ENCODE measurements at places on chromosomes 6 and 20. TPM values are rescaled to one million over a fixed set of nuclear protein-coding genes. Genes with fewer than 3 reads are reported as not detected.

DNA sequence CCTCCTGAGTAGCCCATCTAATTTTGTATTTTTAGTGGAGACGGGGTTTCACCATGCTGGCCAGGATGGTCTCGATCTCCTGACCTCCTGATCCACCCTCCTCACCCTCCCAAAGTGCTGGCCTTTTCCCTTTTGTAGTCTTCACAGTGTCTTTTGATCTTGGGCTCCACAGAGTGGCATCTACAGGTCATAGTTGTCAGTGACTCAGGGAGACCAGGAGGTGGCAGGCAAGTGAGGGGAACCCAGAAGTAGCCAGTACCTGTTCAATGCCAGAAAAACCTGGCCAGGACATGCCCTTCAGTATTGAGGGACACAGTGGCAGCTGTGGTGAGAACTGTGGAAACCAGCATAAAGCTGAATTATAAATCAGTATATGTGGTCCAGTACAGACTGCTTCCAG is 19.6 kb downstream of the RPP21 start:
- H3K27me3 ChIP-seq: peaks cover 69% of the 10 kb centered on the region
- H3K27ac ChIP-seq: no peak overlapping the region
- DNase-seq: no peak
- H3K36me3 ChIP-seq: no peaks in the 10 kb centered on the region
- H3K4me3 ChIP-seq: no peak overlapping the region

- no peak overlapping the region for H3K27ac ChIP-seq
- H3K27me3 ChIP-seq: peaks cover 46% of the 10 kb centered on the region
- DNase-seq: no peak
- no peaks in the 10 kb centered on the region for H3K36me3 ChIP-seq
- no peak overlapping the region for H3K4me3 ChIP-seq
- H3K4me1 ChIP-seq: no peaks in the 10 kb centered on the region
Observed at GRCh38 chr20:48467622-48468021, 360.2 kb downstream of the PREX1 start.

GRCh38 chr20:63442100-63442493 is 30.4 kb downstream of the KCNQ2 start:
- H3K4me3 ChIP-seq: no peak overlapping the region
- no peaks in the 10 kb centered on the region for H3K36me3 ChIP-seq
- H3K27me3 ChIP-seq: no peaks in the 10 kb centered on the region
- DNase-seq: peak; percentile 65
- no peaks in the 10 kb centered on the region for H3K4me1 ChIP-seq

DNA sequence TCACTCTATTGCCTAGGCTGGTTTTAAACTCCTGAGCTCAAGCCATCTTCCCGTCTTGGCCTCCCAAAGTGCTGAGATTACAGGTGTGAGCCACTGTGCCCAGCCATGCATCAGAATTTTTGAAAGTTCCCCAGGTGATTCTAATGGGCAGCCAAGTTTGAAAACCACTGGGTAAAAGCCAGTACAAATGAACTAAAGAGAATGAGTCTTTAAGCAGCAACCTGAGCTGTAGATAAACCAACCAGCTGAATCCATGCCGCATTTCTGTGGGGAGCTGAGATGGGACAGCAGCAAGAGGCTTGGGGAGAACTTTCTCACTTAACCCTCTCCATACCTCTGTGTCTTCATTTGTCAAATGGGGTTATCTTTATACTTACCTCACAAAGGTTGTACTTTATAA is 67.5 kb downstream of the VEGFA start:
- H3K4me1 ChIP-seq: no peaks in the 10 kb centered on the region
- H3K36me3 ChIP-seq: no peaks in the 10 kb centered on the region
- DNase-seq: no peak
- no peak overlapping the region for H3K4me3 ChIP-seq
- no peaks in the 10 kb centered on the region for H3K27me3 ChIP-seq

- H3K36me3 ChIP-seq: no peaks in the 10 kb centered on the region
- no peak for DNase-seq
- no peak overlapping the region for H3K27ac ChIP-seq
- H3K27me3 ChIP-seq: no peaks in the 10 kb centered on the region
- H3K4me1 ChIP-seq: no peaks in the 10 kb centered on the region
Observed at GRCh38 chr6:149903938-149904611, 6.2 kb upstream of the RAET1E start.

GRCh38 chr6:108106261-108106660 is 31.7 kb upstream of the OSTM1 start:
- no peaks in the 10 kb centered on the region for H3K36me3 ChIP-seq
- no peak overlapping the region for H3K4me3 ChIP-seq
- H3K4me1 ChIP-seq: no peaks in the 10 kb centered on the region
- H3K27me3 ChIP-seq: peaks cover 11% of the 10 kb centered on the region

DNA sequence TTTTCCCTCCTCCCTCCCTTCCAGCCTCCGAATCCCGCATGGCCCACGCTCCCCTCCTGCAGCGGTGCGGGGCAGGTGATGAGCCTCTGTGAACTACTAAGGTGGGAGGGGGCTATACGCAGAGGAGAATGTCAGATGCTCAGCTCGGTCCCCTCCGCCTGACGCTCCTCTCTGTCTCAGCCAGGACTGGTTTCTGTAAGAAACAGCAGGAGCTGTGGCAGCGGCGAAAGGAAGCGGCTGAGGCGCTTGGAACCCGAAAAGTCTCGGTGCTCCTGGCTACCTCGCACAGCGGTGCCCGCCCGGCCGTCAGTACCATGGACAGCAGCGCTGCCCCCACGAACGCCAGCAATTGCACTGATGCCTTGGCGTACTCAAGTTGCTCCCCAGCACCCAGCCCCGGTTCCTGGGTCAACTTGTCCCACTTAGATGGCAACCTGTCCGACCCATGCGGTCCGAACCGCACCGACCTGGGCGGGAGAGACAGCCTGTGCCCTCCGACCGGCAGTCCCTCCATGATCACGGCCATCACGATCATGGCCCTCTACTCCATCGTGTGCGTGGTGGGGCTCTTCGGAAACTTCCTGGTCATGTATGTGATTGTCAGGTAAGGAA is at the start of gene OPRM1:
Gene OPRM1 (plus strand): TSS at position 10 of the 612 bp plus-strand sequence. CDS start 305 bp downstream, at position 315.
- no peaks in the 10 kb centered on the region for H3K36me3 ChIP-seq
- H3K27me3 ChIP-seq: peaks cover 74% of the 10 kb centered on the region
- no peak within 1 kb of the TSS for H3K4me3 ChIP-seq
- no peak within 1 kb of the TSS for H3K27ac ChIP-seq
- peak; percentile 70 for DNase-seq
- H3K4me1 ChIP-seq: no peaks in the 10 kb centered on the region

DNA sequence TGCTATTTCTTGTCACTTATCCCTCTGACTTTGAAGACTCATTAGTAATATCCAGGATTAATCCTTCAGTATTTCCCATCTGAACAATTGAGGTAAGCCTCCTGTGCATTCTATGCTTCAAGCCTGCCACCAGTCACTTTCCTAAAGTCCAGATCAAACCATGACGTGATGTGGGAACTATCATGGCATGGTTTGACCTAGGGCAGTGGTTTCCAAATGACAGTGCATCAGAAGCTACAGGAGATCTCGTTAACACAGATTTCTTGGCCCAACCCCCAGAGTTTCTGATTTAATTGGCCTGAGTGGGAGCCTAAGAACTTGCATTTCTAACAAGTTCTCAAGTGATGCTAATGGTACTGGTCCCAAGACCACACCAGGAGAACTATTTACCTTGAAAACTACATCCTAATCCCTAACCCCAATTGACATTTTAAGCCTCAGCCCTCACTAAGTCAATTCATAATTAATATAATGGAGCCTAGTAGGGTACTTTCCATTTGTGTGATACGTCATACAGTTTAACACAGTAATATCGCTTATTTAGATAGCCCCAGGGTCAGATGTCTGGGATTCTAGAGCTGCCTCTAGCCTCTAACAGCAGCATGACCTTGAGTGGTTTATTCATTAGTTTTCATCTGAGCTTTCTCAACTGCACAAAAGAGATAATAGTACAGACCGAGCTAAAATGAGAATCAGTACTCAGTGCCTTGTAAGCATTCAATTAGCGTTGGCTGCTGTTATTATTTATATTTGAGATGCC is 907.6 kb downstream of the TFAP2A start:
- H3K4me3 ChIP-seq: no peak overlapping the region
- H3K27me3 ChIP-seq: no peaks in the 10 kb centered on the region
- H3K4me1 ChIP-seq: peaks cover 16% of the 10 kb centered on the region
- DNase-seq: no peak

GRCh38 chr6:112563368-112563767 is 216.2 kb downstream of the RFPL4B start:
- H3K27ac ChIP-seq: no peak overlapping the region
- H3K4me1 ChIP-seq: peaks cover 10% of the 10 kb centered on the region
- H3K4me3 ChIP-seq: no peak overlapping the region
- H3K36me3 ChIP-seq: no peaks in the 10 kb centered on the region
- DNase-seq: peak; percentile 44

DNA sequence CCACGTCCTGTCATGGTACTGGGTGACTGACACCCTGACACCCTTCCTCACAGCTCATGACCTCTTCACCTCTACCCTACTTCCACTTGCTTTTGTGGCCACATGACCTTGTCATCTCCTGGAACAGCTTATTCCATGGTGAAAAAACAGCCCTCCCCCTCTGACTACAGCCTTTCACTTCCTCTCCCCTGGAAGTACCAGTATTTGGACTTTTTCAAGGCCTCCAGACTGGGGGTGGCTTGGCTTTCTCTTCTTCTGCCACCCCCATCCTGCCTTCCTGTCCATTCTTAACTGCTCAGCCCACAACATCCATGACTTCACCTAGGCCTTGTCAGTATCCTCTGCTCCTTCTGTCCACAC is 168.4 kb downstream of the CARMIL1 start:
- H3K27me3 ChIP-seq: no peaks in the 10 kb centered on the region
- no peak for DNase-seq
- no peaks in the 10 kb centered on the region for H3K36me3 ChIP-seq
- H3K4me1 ChIP-seq: peaks cover 16% of the 10 kb centered on the region

GRCh38 chr6:132788658-132789395 is 9.6 kb downstream of the SLC18B1 start:
- no peak overlapping the region for H3K4me3 ChIP-seq
- H3K27ac ChIP-seq: no peak overlapping the region
- H3K36me3 ChIP-seq: peaks cover 42% of the 10 kb centered on the region
- peaks cover 28% of the 10 kb centered on the region for H3K4me1 ChIP-seq
- DNase-seq: no peak
- no peaks in the 10 kb centered on the region for H3K27me3 ChIP-seq

DNA sequence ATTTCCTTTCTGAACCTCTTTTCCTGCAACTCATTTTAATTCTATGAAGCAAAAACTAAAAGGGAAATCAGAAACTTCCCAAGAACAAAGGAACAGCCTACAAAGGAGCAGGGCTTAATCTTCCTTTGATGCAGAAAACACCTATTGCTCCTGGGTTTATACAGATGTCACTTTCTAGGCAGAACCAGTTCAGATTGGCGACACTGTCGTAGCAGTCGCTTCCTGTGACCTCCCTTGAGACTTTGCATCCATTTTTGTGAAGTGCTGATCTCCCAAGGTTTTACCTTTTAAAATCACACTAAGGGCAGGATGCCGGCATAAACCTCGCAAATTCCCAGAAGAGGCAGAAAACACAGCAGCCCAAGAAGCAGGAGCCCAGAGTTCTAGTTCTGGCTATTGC is 40.1 kb downstream of the JAG1 start:
- H3K27ac ChIP-seq: no peak overlapping the region
- no peak for DNase-seq
- no peak overlapping the region for H3K4me3 ChIP-seq
- H3K4me1 ChIP-seq: peaks cover 26% of the 10 kb centered on the region
- H3K27me3 ChIP-seq: no peaks in the 10 kb centered on the region
- H3K36me3 ChIP-seq: peaks cover 7% of the 10 kb centered on the region

DNA sequence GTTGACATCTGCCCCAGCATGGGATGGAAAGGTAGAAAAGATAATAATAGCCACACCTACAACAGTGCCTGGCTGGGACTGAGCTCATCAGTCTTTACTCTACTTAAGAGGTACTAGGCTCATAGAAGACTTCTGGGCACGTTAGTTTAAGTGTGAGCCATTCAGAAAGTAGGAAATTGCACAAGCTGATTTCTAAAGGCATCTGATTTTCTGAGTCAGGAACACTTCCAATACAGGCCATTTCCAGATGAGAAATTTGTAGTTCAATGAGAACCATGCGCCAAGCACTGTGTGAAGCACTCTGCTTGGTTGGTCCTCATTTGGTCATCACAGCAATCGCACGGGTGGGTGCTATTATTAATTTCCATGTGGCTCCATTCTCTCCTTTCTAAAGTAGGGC is 42.3 kb downstream of the MOCS1 start:
- H3K27me3 ChIP-seq: no peaks in the 10 kb centered on the region
- no peaks in the 10 kb centered on the region for H3K36me3 ChIP-seq
- H3K4me1 ChIP-seq: no peaks in the 10 kb centered on the region
- no peak overlapping the region for H3K27ac ChIP-seq
- no peak for DNase-seq

GRCh38 chr20:16313917-16314316 is 259.3 kb downstream of the KIF16B start:
- no peak overlapping the region for H3K27ac ChIP-seq
- H3K36me3 ChIP-seq: no peaks in the 10 kb centered on the region
- no peaks in the 10 kb centered on the region for H3K4me1 ChIP-seq
- no peaks in the 10 kb centered on the region for H3K27me3 ChIP-seq
- DNase-seq: no peak
- H3K4me3 ChIP-seq: no peak overlapping the region

The EYA4 gene
- total RNA-seq: 1.5 TPM

The SPDEF gene
- total RNA-seq: 0.22 TPM

The LCA5 gene
- total RNA-seq: 3.5 TPM

The KCNK5 gene
- 0.09 TPM for total RNA-seq

The FGD2 gene
- not detected for total RNA-seq

The SNAP25 gene
- total RNA-seq: 5.8 TPM
